ENCODE measurements at places on chromosomes 3 and 15.

- DNase-seq = peak; percentile 50
Observed at GRCh38 chr3:179181021-179181472, 32.9 kb downstream of the PIK3CA start.

DNA sequence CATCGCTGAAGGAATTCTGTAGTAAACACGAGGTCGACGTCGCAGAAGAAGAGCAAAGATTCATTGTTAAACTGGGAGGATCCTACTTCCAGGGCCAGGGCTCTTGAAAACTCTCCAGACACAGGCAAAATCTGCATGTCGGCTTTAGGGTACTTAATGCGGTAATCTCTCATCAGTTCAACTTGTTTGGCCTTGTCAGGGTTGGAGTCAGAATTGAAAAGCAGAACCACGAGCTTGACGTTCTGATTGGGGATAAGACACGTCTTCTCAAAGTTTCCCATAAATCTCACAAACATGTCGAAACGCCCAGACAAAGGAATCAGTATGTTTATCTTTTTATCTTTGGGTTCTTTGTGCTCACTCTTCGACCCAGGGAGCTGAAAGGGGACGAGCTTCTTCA lies 74.0 kb downstream of the CHSY1 start:
- DNase-seq = no peak

DNA sequence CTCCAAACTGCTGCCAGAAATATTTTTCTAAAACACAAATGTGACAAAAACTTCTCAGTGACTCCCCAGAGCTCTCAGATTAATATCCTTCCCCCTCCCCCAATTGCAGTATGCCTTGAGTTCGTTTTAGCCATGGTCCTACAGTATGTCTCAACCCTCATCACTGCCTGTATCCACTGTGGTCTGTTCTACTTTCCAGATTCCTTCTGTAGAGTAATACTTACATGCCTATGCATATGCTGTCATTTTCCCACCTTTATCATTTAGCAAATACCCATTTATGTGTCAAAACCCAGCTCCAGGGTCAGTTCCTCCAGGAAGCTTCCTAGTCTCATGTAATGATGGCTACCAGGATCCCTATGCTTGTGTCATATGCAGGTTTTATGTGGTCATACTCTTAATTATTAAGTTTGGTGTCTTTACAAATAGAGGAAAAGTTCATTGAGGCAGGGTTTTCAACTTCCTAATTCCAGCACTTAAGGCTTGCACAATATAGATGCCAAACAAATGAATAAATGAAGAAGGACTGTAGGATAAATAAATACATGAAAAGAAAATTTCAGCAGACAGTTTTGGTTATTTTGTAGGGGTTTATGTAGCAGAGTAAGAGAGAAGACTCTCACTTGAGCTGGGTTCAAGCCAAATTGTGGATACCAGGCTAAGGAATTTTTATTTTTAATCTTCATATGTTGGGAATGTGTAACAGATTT lies 170.8 kb downstream of the ALCAM start:
- no peak for DNase-seq

DNA sequence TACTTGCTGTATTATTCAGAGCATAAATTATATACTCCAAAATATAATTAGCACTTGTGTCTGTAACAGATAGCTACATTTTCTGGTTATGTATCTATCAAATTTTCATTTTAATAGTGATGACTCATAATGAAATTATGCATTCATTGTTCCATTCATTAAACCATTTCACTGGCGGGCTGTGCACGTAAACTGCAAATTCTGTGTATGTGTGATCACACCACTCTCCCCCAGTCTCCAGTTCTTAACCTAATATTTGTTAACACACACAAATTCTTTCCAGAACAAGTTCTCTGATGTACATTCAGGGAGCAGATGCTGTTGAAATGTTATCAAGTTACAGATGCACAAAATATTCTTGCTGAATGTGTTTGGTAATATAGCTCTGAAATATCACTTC lies 3.8 kb upstream of the KCNMB2 start:
- peak; percentile 16 for DNase-seq

- DNase-seq = no peak
Observed at GRCh38 chr3:101865751-101866509, 16.6 kb downstream of the NFKBIZ start.

DNA sequence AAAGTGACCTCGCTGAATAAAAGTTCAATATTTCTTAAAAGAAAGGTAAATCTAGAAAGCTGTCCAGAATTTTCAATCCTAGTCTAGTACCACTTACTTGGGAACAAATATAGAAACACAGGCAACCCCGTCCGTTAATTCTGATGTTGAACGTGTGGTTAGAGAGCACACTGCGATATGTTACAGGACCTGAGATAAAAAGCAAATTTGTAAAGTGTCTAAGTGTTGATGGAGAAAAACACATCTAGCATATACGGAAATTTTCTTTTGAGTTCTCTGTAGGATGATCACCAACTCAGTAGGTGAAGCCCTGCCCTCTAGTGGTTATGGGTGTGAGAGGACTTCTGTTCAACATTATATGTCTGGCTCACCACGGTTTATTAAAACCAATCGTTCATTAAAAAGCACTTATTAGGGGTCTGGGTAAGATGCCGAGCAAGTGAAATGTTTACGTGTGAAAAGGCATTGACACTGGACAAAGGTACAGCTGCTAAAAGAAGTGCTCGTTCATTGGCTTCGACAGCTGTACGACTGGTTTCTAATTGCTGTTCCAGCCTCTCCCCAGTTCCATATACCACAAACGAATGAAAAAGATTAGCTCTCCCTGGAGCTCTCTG lies 1.0 kb upstream of the ATP2C1 start:
- DNase-seq = peak; percentile 82

GRCh38 chr15:57283774-57284503 lies 92.4 kb upstream of the CGNL1 start:
- DNase-seq = no peak

- DNase-seq = peak; percentile 64
Observed at GRCh38 chr15:50764461-50765194, 878 bp downstream of the SPPL2A start.

- peak; percentile 80 for DNase-seq
Observed at GRCh38 chr3:18559331-18559842, 134.2 kb upstream of the SATB1 start.

- no peak for DNase-seq
Observed at GRCh38 chr3:124163689-124164088, 171.8 kb upstream of the ROPN1 start.

DNA sequence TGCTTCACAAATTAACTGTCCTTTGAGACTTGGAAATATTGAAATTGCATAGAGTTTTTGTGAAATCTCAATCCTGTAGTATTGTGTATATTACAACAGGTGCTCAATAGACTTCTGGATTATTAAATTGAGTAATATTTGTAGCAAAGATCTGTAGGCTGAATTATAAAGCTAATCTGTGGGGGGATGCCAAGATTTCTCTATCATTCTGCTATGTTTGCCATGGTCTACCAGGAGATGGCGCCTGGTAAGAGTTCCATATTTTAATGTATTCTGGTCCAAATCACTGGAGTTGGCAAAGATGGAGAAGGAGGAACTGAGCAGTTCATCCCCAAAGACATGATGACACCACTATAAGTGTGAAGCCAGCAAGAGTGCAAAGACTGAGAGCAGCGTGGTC lies 340.9 kb upstream of the TPRG1 start:
- no peak for DNase-seq

DNA sequence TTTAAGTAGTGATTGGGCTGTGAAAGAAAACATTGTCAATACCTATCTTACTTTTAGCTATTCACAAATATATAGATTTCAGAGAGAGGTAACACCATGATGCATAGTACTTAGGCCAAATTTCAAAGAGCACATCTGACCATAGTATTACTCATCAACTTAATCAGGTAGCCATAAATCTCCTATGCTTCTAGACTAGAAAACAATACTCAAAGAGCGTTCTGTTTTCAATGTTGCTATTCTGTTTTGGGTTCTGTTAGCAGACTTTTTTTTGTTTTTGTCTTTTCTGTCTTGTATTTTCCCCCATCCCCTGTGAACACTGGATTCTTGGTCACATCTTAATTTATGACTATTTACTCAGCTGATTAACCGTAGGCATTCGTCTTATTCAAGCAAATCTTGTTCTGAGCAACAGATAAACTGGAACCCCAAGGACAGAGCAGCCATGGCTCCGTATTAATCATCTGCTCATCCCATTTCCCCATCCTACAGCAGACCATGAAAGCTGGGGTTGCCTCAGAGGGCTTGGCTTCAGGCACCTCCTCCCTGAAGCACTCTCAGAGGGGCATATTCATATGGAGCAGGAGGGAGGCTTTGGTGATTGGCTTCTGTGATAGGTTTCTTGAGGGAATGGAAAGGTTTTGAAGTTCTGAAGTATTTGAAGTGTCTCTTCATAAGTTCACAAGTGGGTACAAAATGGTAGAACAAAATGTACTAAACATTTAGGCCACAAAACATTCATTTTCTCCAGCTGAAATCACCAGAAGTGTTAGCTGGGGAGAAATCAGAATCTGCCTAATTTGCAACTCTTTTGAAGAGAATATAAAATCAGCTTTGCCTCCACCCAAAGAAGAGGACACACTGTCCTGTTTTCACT lies 105.3 kb downstream of the TNIK start:
- no peak for DNase-seq

- DNase-seq = peak; percentile 91
Observed at GRCh38 chr3:50260027-50260941, 8.7 kb upstream of the SEMA3B start.

GRCh38 chr3:30098653-30099455 lies 507.5 kb upstream of the TGFBR2 start:
- no peak for DNase-seq

DNA sequence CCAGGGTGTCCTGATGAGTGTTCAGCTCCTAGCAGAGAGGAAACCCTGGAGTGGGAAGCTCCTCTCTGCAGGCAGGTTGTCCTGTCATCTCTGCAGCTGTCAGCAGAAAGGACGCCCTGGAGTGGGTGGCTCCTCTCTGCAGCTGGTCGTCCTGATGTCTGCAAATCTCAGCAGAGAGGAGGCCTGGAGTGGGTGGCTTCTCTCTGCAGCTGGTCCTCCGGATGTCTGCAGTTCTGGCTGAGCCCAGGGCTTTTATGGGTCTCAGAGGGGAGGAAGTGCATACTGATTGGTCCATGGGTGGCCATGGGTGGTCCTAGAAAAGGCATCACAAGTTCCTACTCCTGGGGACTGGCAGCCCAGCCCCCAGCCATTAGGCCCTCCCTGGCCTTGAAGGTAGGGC lies 102.6 kb upstream of the BNIP2 start:
- no peak for DNase-seq

DNA sequence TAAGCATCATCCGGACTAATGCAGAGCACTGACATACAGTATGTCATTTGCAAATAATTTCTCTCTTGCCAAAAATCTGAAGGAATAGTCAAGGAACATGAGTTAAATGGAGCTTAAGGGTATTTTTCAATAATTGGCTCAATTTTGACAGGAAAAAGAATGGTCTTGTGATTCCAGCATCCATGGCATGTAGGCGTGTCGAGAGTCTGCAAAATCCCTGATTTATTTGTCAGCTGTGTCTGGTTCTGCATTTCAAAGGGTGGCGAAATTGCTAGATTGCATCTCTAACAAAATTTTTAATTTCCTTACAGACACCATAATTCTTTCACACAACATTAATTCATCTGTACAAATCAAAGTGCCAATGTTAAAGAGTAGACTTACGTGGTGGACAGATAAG lies 65.4 kb upstream of the TBC1D23 start:
- no peak for DNase-seq

DNA sequence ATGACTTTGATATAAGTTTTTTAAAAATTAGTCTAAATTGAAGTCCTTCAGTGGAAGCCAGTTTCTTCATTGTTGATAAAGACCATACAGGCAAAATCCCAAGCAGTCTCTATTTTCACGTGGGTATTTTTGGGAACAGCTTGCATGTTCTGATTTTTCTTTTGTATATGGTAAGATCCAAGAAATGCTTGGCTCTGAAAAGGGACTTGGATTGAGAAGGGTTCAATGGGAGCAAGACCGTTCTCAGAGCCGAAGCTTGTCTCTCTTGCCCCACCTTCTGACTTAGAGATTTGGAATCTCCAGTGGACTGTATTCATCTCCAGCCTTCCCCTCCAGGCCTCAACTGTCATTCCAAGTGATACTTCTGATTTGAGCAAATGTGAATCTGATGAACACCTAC lies 175.5 kb downstream of the CHDH start:
- DNase-seq = no peak

GRCh38 chr15:67678993-67679392 lies 136.5 kb downstream of the MAP2K5 start:
- DNase-seq = no peak

DNA sequence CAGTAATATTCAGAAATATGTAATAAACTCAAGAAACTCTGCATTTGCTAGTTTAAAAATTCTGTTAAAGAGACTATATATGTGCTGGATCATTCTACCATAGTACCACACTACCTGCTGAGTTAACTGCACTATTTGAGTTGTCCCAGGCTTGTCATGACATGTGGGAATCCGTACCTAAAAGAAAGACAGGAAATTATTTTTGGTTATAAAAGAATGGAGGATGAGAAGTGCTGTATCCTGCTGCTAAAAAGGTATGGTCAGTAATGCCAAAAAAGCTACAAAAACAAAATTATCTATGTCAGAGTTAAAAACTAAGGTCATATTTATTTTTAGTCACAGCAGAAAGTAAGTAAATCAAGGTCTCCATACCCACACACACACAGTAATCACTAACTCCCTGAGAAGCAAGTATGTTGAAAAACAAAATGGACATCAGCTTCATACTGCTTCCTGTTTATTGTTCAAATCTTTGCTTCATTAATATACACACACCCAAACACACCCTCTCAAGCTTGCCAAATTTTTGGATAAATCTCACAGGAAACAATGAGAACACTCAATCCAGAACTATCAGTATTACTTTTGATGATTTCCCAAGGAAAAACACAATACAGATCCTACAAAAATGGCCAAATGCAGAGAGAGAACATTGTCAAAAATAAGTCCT lies 33.7 kb downstream of the DENND6A start:
- no peak for DNase-seq

DNA sequence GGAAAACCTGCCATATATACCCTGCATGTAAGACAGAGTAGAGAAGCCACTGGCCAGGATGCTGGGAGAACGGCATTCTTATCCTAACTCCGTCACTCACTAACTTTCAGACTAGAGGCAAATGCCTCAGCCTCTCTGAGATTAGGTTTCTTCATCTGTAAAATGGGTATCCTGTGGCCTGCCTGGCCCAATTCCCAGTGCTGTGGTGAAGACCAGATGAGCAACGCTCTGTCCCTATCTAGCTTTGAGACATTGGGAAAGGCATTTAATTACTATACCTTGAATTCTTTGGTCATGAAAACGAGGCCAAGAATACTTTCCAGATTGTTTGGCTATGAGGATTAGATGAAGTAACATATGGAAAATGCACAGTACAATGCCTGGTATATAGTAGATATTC lies 35.9 kb downstream of the CEMIP start:
- no peak for DNase-seq

- DNase-seq = no peak
Observed at GRCh38 chr15:83873966-83874365, 220.0 kb downstream of the ADAMTSL3 start.

GRCh38 chr3:128470134-128470899 lies 3.6 kb upstream of the DNAJB8 start:
- DNase-seq = no peak

DNA sequence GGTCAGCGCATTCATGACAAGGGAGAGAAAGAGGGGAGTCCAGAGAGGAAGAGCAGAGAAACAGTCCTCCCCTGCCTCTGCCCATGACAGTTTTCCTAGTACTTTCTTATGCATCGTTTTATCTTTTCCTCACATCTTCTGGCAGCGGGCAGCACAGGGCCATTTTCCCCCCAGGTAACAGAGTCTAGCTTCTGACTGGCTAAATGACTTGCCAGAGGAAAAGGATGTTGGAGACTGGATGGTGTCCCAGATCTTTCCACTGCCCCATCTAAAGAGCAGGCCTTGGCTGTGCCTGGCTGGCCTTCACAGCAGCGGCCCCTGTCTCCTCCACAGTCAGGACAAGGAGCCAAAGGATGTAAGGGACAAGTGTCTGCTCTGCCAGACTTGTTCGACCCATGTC lies 59.3 kb downstream of the CTDSPL start:
- no peak for DNase-seq
